Astrocyte of the hippocampus (primary cell): ENCODE measurements at places on chromosomes 2 and 18.
A peak's percentile ranks its signal among the peaks of the same experiment; 100 is the strongest.

- DNase-seq = peak; percentile 56
Measured at GRCh38 chr2:18209934-18210639, 331.6 kb downstream of the KCNS3 start.

- DNase-seq = no peak
Measured at GRCh38 chr2:25397777-25398176, 56.1 kb upstream of the DNMT3A start.

- DNase-seq = no peak
Measured at GRCh38 chr2:150445398-150445797, 42.1 kb downstream of the RND3 start.

DNA sequence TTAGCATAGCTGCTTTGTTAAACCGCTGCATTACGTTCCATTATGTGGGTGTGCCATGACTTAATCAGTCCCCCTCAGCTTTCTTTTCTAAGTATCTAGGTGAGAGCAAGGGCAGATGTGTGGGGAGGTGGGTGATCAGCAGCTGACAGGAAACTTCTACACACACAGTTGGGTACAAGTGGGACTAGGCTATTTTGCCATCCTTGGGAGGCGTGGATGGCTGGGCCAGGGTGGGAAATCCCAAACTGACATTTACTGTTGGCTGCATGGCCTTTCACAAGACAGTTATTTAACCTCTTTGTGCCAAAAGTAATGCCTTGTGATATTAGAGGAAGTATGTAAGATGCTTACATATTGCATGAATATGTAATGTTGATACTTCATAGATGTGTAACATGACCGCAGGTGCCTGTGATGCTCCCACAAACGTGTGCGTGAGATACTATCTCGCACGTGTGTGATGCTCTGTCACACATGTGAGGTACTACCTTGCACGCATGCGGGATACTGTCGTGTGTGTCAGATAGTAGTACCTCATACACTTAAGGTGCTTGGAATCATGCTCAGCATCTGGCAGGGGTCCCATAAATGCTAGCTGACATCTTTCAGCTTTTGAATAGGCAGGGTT, 314.5 kb downstream of the PRKCE start:
- no peak for DNase-seq
